ENCODE measurements at places on chromosomes 5 and 9.

DNA sequence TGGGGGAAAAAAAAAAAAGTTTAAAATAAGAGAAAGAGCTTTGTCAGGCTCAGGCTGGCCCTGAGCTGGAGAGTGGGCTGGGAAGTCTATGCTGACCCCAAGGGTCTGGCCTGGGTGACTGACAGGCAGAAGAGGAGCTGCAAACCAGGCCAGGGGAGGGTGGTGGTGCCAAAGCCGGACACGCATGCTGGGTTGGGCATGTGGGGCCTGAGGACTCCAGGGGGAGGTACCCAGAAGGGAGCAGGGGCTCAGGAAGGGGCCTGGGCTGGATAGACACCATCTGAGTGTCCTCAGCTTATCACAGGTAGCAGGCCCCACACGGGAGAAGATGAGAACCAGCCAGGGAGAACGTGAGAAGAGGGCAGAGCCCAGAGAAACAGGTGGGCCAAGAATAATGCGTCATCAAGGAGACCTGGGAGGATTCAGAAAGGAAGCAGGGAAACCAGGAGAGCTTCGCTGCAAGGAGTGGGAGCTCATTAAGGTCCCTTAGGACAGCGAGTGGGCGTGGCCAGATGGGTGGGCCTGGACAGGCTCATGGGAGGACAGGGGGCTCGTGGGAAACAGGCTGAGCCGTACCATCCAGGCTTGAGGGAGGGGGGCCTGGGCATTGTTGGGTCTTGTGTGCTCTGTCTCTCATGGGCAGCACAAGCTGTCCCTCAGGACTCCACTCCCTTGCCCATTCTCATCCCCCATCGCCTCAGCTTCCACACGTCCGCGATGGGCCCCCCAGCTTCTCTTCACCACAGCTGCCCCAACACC lies 16.0 kb downstream of the TMOD1 start:
- no peaks in the 10 kb centered on the region for H3K4me1 ChIP-seq
- H3K4me3 ChIP-seq: no peak overlapping the region
- H3K27ac ChIP-seq: no peak overlapping the region
- H3K36me3 ChIP-seq: no peaks in the 10 kb centered on the region

GRCh38 chr5:167759057-167759821 lies 532.2 kb upstream of the WWC1 start:
- no peak overlapping the region for H3K27ac ChIP-seq
- no peaks in the 10 kb centered on the region for H3K27me3 ChIP-seq
- no peak for DNase-seq
- no peaks in the 10 kb centered on the region for H3K36me3 ChIP-seq

GRCh38 chr9:21311889-21312288 lies 6.8 kb upstream of the IFNA5 start:
- no peak overlapping the region for H3K4me3 ChIP-seq
- DNase-seq: no peak
- H3K36me3 ChIP-seq: no peaks in the 10 kb centered on the region
- peaks cover 11% of the 10 kb centered on the region for H3K27me3 ChIP-seq

DNA sequence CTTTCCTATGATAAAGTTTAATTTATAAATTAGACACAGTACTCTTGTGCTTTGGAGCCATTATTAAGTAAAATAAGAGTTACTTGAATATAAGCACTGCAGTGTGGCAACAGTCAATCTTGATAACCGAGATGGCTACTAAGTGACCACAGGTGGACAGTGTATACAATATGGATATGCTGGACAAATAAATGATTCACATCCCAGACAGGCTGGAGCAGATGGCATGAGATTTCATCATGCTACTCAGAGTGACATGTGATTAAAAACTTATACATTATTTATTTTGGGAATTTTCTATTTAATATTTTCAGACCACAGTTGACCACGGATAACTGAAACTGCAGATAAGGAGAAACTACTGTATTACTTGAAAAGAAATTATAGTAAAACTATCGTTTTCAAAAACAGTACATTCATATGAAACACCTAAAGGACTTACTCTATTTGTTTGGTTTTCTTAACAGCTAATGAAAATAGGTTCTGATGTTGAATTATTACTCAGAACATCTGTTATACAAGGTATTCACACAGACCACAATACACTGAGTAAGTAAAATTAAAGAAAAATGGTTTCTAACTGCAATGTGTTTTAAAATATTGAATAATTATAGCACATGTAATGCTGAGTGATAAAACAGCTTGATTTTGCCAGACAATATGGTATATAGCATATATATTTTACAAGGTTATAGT lies 16.0 kb downstream of the LYRM7 start:
- DNase-seq: no peak
- H3K27me3 ChIP-seq: no peaks in the 10 kb centered on the region
- H3K4me3 ChIP-seq: no peak overlapping the region
- no peak overlapping the region for H3K27ac ChIP-seq

GRCh38 chr5:109335114-109335513 lies 74.7 kb downstream of the PJA2 start:
- DNase-seq: no peak
- peaks cover 67% of the 10 kb centered on the region for H3K36me3 ChIP-seq
- no peak overlapping the region for H3K27ac ChIP-seq
- H3K4me3 ChIP-seq: no peak overlapping the region
- H3K4me1 ChIP-seq: peaks cover 5% of the 10 kb centered on the region

- peaks cover 19% of the 10 kb centered on the region for H3K4me1 ChIP-seq
- peak overlapping the region; percentile 39 for H3K4me3 ChIP-seq
- H3K27ac ChIP-seq: peak overlapping the region; percentile 83
- peaks cover 15% of the 10 kb centered on the region for H3K27me3 ChIP-seq
Observed at GRCh38 chr9:122348288-122348777, 22.5 kb upstream of the PTGS1 start.

DNA sequence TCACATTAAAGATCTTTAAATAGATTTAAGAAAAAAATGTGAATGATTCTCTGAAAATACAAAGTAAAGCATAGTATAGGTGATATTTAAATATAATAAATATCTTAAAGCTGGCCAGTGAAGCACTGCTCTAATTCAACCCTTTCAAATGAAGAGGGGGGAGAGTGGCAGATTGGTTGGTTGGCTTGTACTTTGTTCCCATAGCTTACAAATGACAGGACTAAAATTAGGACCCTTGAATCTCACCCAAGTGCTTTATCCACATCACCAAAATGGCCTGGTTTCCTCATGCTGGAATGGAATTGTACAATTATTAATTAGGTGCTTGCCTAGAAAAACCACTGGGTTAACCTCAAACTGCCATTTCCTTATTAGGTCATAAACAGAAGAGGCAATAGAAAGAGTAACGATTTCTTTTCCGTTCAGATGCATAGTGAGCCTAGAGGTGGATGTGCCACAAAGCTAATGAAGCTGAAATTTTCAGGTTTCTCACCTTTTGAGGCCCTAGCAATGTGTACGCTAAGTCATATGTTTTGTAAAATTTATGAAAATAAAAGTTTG lies 354.5 kb upstream of the CDH6 start:
- H3K27ac ChIP-seq: no peak overlapping the region
- H3K27me3 ChIP-seq: no peaks in the 10 kb centered on the region
- no peak for DNase-seq
- no peak overlapping the region for H3K4me3 ChIP-seq
- H3K36me3 ChIP-seq: no peaks in the 10 kb centered on the region
- H3K4me1 ChIP-seq: no peaks in the 10 kb centered on the region

- H3K4me3 ChIP-seq: no peak overlapping the region
- DNase-seq: no peak
- H3K27me3 ChIP-seq: no peaks in the 10 kb centered on the region
- H3K36me3 ChIP-seq: no peaks in the 10 kb centered on the region
- H3K4me1 ChIP-seq: no peaks in the 10 kb centered on the region
- H3K27ac ChIP-seq: no peak overlapping the region
Observed at GRCh38 chr5:28249771-28250415, 1211.5 kb upstream of the CDH9 start.

DNA sequence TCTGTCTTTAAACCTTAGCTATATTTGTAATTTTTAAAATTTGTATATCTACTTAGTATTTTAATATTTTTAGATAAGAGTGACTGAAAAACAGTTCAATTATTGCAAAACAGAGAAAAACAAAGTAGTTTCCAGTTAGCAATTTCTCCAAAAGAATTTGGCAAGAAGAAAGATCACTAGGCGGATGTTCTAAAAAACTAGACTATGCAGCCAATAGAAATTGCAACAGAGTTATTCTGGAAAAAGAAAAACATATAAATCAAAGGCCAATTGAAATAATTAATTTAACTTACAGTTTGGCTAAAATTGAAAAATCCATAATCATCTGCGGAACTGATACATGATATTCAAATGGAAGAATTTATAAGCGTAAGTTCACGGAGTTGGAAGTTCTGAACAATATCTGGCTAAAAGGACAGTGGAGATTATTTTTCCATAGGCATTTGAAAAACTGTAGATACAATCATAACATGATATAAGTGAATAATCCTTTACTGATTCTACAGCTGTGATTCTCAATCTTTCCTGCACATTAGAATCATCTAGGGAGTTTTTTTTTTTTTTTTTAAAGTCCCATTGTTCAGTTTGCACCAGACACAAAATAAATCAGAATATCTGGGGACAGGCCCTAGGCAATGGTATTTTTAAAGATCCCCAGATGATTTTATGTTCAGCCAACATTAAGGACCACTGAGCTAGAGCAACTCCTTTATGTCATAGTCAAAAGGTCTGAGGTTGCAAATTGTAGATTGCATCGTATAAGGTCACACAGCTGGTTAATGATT lies 605.1 kb upstream of the DAB2 start:
- H3K4me1 ChIP-seq: peaks cover 6% of the 10 kb centered on the region
- no peak for DNase-seq
- H3K36me3 ChIP-seq: no peaks in the 10 kb centered on the region
- H3K4me3 ChIP-seq: no peak overlapping the region

DNA sequence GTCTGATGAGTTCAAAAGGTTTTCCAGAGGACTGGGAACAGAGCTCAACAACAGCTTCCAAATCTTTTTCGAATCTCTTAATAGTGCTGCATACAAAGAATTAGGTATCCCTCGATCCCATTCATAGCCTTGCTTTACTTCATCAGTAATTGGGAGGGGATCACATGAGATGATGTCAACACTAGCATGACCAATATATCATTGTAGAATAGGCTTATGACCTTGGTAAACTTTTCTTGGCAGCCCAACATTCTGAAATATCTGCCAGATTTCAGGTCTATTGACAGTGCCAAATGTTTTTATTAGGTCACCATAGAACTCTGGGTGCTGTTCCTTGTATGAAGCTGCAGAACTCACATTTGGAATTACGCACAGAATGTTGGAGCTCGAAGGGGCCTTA lies 228.9 kb downstream of the FGF10 start:
- H3K36me3 ChIP-seq: no peaks in the 10 kb centered on the region
- no peaks in the 10 kb centered on the region for H3K4me1 ChIP-seq
- H3K27me3 ChIP-seq: no peaks in the 10 kb centered on the region

DNA sequence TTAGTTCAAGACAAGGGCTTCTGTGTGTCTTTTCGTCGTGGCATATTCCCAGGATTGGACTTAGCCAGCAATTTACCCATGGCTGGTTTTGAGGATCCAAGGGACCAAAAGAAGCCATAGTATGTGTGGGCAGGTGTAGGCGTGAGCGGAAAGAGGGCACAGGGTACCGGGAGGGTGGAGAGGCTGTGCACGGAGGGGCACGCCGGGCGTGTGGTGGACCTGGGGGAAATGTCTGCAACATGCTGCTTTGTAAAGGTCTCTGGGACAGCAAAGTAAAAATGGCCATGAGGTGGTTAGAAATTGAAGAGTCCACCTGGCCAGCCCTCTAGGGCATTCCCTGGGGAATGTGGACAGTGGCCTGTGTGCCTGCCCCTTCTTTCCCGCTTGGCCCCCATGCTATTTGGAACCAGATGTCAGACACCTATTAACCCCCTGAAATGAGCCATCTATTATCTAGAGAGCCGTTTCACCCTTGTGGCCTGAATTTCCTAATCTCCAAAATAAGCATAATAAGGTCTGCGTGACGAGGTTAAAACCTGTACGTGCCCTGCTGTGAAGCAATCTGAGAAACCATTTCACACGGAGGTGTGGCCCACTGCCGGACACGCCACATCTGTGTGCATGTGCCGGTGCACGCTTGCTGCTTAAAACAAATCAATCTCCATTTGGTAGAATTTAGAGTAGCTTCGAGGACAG lies 5.1 kb downstream of the FLT4 start:
- H3K27me3 ChIP-seq: peaks cover 10% of the 10 kb centered on the region
- no peak overlapping the region for H3K4me3 ChIP-seq
- no peak for DNase-seq

Data from naive thymus-derived CD8-positive, alpha-beta T cell (primary cell).